ENCODE measurements at places on chromosomes 7 and 10.

GRCh38 chr10:22825841-22826240 is 102.0 kb upstream of the ARMC3 start:
- DNase-seq, result no peak

GRCh38 chr10:102644066-102644645 is at the start of gene TRIM8:
TSS of gene TRIM8 (plus strand) at chr10:102644479. CDS start at chr10:102644618, 139 bp downstream.
- no peak for DNase-seq

DNA sequence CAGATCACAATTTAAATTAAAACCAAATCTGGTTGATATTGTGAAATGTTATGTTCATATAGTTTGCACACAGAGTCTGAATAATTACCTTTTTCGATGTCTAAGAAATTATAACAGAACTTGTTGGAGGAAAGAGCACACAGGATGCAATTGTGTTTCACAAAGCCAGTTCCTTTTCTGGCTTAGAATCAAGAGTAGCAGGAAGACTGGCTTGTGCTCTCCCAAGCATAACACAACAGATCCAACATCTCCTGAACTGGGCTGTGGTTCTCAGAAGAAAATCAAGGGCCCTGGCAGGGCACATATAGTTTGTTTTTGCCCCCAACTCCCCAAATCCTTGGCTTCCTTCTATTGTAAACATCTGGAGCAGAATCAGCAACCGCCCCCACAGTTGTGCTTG is 62.7 kb downstream of the LRRC4 start:
- DNase-seq, result no peak

GRCh38 chr7:122289426-122289825 is 15.1 kb downstream of the FEZF1 start:
- DNase-seq, result no peak

DNA sequence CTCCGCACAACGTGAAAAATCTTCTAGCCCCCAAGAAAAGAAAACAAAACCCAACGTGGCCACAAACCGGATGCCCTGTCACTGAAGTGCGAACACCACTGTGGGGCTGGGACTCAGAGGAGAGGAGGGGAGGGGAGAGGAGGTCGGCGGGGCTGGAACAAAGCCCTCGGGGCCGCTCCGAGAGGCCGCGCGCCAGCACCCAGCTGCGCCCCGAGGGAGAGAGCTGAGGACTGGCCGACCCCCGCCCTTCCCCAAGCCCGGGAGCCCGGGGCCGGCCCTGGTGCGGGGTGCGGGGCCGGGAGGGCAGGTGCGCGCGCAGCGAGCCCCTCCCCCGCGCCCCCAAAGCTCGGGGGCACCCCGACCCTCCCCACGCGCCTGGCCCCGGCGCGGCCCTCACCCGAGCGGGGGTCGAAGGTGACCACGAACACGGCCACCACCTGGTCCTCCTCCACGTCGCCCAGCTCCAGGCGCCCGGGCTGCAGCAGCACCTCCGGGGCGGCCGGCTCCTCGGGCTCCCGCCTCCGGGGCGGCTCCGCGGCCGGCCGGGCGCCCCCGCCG is 398 bp downstream of the DENND11 start:
- DNase-seq, result peak; percentile 32

GRCh38 chr7:98984126-98984525 is 105.8 kb downstream of the TRRAP start:
- no peak for DNase-seq

GRCh38 chr10:33189363-33189762 is 145.1 kb downstream of the NRP1 start:
- no peak for DNase-seq

DNA sequence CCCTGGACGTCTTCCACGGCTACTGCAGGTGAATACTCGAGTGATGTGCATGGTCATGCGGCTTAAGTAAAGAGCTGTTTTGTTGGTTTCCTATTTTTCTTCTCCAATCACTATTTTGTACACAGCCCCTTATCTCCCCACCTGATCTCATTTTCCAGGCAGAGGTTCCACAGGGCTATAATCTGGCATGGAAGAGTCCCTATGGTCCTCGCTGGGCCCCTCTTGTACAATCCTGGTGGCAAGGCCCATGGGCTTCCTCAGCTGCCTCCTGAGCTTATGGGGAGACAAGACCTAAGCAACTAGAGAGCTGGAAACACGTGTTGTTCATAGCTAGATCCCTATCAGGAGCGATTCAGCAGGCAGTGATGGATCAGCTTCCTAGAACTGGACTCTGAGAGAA is 181.3 kb upstream of the ADO start:
- DNase-seq, result no peak

- DNase-seq, result no peak
Observed at GRCh38 chr7:30815951-30816644, 44.9 kb downstream of the MINDY4 start.

- DNase-seq, result no peak
Observed at GRCh38 chr10:68721673-68722335, 765 bp downstream of the CCAR1 start.

- no peak for DNase-seq
Observed at GRCh38 chr10:14674376-14675050, 100.2 kb downstream of the FAM107B start.

DNA sequence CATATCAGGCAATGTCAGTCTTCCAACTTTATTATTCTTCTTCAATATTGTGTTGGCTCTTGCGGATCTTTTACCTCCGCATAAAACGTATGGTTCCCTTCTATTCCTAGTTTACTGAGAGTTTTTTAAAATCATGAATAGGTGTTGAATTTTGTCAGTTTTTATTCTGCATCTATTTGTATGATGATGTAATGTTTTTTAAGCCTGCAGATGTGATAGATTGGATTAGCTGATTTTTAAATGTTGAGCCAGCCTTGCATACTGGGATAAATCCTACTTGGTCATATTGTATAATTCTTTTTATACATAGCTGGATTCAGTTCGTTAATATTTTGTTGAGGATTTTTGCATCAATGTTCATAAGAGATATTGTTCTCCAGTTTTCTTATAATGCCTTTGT is 9.2 kb upstream of the OR2F1 start:
- no peak for DNase-seq

DNA sequence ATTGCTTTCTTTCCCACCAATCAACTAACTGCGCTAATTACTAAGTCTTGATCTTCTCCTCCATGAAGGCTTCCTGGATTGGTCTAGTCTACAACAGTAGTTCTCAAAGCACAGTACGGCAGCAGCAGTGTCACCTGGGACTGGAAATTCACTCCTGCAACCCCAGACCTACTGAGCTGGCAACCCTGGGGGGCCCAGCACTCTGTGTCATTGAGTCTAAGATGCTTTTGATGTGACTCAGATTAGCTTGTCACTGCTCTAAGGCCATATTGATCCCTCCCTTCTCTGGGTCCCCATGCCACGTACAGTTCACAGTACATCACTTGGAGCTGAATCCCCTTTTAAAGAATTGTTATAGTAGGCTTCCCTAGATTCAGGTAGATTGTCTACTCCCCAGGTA is 65.7 kb upstream of the KMT2C start:
- no peak for DNase-seq

DNA sequence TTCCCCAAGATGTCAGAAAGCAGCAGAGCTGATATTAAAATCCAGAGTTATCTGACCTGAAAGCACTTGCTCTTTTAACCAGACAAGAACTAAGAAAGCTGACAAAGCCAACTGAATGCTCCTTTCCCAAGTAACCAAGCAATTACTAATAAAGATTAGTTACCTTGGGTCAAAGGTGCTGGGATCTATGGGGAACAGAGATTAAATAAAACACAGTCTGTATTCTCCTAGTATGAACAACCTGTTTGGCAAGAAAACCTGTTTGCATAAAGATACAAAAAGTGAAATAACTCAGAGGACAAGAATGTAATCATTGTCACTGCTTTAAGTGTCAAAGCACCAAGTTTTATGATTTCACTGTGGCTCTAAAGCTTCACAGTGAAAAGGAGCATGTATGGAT is 35.7 kb downstream of the ITPRID1 start:
- no peak for DNase-seq

DNA sequence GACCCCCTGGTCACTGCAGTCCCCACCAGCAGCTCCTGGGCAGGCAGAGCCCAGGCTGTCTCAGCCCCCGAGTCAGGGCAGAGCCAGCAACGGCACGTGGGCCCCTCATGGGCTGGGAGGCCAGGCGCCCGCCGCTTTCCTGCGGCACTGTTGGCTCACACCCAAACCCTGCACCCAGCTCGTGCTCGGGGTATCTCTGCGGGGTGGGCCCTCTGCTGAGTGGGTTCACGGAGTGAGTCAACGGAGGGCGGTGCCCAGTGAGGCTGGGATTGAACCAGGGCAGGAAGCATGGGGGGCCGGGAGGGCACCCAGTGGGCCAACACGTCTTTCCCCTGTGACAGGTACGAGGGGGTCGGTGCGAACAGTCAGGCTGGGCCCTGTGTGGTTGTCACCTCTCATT is 28.9 kb downstream of the ADAP1 start:
- no peak for DNase-seq

DNA sequence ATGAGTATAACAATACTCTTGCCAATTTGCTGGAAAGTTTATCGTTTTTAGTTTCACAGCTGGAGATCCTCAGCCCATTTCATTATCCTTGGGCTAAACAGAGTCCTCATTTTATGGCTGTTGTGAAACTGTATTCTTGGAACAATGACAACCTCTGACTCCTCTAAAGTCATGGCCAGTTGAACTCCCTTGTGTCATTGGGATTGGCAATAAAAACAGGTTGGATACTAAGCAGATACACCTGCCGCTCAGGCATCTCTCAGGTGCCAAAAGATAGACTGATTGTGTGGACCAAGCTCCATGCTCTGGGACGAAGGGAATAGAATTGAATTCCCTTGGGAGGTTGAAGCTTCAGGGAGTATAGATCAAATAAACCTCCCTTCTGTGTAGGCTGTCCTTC is 182.2 kb downstream of the WDR11 start:
- DNase-seq, result no peak

- DNase-seq, result no peak
Observed at GRCh38 chr7:114910787-114911186, 11.1 kb upstream of the MDFIC start.

DNA sequence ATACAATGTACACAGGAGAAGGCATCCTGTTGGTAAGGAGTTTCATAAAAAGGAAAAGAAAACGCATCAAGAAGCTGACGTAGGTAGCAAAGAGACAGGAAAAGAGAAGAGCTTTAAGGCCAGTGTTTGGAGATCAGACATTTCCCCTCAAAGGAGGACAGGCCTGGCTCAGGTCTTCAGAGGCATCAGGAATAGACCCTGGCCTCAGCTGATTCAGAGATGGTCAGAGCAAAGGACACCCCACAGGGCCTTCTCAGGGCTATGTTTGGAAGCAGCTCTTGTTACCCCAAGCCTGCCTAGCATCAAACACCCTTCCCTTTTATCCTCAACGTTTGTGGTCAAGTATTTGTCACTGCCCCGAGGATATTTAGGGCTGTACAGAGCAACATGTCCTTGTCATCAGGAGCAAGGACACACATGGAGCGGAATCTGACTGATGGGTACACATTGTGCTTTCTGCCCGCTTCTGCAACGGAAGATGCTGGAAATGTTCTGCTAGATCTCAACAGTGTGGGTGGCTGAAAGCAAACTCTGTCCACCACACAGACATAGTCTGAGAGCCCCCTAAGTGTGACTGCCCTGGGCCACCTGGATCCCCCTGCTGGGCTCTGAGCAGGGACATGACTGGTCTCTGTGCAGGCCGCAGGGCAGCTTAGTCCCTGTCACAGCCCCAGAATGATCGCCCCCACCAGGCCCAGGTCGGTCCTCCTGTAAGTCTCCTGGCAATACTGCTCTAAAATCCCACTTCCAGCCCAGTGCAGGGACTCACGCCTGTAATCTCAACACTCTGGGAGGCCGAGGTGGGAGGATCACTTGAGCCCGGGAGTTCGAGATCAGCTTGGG is 1.0 kb upstream of the ZDHHC4 start:
- DNase-seq, result no peak

- no peak for DNase-seq
Observed at GRCh38 chr7:90212149-90212495, 582 bp downstream of the STEAP2 start.

DNA sequence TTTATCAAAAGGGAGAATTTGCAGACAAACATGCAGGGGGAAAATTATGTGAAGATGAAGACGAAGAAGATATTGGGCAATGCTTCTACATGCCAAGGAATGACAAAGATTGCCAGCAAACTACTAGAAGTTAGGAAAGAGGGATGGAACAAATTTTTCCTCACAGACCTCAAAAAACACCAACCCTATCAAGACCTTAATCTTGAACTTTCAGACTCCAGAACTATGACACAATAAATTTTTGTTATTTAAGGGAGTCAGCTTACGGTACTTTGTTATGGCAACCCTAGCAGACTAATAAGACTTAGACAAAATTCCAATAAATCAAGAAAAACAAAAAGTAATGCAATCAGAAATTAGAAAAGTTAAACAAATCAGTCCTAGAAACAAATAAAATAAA is 280.0 kb upstream of the GNAI1 start:
- no peak for DNase-seq

DNA sequence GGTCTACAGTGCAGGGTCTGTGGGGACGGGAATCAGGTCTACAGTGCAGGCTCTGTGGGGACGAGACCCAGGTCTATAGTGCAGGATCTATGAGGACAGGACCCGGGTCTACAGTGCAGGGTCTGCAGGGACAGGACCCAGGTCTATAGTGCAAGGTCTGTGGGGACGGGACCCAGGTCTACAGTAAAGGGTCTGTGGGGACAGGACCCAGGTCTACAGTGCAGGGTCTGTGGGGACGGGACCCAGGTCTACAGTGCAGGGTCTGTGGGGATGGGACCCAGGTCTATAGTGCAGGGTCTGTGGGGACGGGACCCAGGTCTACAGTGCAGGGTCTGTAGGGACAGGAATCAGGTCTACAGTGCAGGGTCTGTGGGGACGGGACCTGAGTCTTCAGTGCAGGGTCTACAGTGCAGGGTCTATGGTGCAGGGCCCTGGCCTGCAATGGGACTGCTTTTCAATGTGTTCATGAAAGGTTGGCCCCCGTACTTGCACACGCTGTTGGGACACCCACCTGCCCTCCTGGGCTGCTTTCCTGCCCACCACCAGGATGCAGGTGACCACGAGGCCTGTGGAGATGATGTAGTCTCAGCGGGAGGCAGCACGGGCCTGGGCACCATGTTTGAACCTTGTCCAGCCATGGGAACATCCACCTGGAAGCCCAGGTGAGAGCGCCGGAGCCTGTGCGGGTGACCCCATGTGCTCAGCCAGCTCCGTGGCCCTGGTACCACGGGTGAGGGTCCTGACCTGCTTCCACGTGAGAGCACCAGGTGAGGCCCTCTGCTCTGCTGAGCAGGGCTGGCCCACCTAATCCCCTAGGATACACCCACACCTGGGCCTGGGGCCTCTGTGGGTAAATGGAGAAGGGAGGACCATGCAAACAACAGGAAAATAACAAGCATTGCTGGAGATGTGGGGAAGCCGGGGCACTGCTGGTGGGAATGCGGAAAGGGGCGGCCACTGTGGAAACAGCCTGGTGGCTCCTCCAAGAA is 91.4 kb upstream of the DIP2C start:
- DNase-seq, result no peak
